Stimulated activated CD4-positive, alpha-beta T cell treated with anti-CD3 and anti-CD28 coated beads, TNF-alpha, amount 100 ng/mL, for 48 hours (primary cell): ENCODE measurements at places on chromosomes 6 and 20.

DNA sequence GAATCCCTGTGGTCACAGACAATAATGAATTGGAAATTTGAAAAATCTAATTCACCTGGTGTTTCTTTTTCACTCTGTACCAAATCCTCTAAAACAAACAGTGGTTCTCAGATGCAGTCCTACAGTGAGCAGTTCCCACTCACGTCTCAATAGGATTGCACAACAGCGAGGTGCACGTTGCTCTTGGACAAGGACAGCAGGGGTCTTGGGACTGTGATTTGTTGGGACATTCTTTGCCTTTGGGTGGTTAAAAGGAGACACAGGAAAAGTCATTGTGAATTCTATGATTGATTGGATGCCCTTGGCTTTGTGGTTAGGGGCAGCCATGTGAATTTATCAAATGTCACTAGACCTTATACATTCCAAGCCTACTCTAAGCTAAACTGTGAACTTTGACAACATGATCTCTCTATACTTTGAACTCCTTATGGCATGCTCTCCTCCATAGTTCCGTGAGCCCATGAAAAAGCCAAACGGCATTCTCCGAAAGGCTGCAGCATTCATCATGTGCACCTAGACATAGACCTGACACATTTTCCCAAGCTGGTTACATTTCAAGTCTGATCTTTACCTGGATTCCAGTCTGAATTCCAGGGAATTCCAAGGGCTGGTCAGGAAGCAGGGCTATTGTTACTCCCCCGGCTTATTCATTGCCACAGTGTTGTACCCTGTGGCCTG lies 647 bp downstream of the UNC93A start:
- no peak for DNase-seq

DNA sequence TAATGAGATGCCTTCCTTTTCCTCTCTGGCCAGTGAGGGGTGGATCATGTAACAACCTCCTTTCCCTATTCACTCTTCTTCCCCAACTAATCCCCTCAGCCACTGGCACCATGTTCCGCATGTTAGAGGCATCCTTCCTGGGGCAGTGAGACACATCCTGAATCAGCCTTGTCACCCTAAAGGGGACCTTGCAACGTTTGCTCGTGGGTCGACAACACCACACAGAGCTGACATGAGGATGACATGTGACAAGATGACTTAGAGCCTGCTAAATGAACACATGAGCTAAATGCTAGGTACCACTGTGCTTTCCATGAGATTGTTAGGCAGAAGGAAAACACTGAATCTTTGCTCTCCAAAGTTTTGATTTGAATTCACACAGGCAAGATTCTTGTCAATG lies 129.2 kb downstream of the ATXN1 start:
- no peak for DNase-seq

DNA sequence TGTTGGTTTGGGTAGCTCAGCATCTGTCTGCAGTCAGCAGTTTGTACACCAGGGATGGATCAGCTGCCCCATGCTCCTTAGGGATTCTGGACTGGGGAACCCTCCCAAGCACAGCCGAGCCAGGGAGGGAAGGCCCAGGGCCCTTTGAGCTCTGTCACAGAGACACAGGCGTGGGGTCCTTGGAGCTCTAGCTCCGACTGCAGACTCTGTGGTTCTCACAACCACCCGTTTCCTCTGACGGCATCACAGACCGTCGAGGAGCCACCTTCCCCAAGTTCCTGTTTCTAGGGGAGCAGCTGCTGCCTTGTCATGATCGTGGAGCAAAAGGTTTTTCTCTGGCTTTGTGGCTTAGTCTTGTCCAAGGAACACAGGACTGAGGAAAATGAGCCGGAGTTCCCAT lies at the start of gene SLA2:
TSS of gene SLA2 (minus strand) at position 199 of the 400 bp plus-strand sequence. CDS start 4,861 bp downstream, outside the sequence.
- DNase-seq: no peak

DNA sequence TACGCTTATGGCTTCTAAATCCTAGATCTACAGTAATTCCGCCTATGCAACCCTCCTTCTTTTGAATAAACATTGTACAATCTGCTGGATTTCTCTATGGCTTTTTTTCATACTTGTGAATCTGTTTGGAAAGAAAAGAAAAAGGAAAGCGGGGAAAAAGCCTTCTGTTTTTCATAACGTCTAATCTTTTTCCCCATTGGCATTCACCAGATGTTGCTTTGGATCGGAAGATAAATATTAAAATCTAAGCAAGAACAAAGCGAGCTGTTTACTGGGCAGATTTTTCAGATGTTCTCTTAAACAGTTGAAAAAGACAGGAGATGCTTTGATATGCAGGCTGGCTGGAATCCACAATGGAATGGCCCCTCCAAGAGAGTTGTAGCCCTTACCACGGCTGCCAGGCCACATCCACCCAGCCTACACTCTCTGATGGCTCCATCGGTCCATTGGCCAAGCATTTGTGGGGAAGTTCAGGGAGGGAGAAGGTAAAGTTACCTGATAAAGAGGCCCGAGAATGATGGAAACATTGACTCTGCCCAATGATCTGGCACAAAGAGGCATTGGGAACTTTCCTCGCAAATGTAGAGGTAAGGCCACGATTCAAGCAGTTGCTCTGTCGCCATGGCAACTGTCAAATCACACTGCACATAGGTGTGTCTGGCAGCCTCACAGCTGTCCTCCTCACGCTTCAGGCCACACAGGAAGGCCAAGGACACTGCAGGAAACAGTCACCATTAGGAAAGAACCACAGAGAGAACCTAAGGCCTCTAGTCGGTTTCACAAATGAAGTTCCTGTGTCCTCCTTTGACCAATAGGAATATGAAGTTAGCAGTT lies 70.3 kb downstream of the PKHD1 start:
- DNase-seq: no peak

DNA sequence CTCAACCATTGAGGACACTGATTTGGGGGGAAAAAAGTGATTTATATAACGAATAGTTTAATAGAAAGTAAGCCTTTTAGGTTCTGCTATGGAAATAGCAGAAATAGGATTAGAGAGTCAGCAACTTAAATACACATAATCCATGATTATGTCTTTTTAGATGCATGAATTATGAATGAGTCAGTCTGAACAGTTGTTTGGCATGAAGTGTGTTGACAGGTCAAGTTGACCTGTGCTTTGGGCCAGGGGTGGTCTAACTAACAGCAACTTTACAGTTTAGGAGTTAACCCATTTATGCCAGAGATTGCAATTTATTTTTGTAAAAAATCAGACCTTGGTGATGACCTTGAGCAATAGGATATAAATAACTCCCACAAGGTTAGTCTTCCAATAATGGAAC lies 191.3 kb downstream of the MTFR2 start:
- no peak for DNase-seq

- DNase-seq: peak; percentile 70
These were observed 558 bp downstream of the XKR7 start for GRCh38 chr20:31968291-31969126.

GRCh38 chr6:5034328-5034727 lies 30.5 kb upstream of the RPP40 start:
- DNase-seq: no peak

DNA sequence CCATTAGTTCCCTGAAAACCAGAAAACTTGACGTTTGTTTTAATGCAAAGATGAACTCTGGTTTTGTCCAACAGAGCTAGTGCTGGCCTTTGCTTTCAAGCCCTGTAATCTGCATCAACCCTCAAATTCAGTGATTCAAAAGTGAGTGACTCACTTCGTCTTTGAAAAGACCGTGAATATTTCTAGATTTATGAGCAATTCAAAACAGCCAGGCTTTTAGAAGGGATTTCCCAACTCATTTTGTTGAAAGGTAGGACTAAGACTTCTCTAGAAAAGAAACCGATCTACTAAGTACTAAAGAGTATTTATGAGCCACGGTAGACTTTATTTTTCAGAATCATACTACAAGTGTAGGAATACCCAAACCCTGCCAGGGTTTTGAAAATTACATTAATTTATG lies 121.5 kb downstream of the UST start:
- DNase-seq: no peak

DNA sequence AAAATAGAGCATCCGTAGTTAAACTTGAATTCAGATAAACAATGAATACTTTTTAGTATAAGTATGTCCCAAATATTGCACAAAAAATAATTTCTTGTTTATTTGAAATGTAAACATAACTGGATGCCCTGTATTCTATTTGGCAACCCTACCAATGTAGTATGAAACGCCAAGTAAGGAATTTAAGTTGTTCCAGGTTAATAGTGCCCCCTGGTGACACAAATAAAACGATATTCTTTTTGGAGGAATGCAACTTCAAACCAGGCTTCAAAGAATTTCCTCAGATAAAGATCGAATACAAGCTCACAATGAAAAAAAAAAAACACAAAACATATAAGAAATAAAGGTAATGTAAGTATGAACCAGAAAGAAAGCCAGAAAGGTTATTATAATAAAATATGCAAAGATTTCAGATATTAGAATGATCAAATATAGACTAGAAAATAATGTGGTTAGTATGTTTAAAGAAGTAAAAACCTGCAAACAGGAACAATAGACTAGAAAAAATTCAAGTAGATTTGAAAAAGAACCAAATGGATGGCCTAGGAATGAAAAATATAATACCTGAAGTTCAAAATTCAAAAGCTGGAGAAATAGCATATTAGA lies 18.4 kb upstream of the AKAP7 start:
- no peak for DNase-seq

- DNase-seq: no peak
These were observed 1074.3 kb downstream of the KIF16B start for GRCh38 chr20:15498926-15499325.

DNA sequence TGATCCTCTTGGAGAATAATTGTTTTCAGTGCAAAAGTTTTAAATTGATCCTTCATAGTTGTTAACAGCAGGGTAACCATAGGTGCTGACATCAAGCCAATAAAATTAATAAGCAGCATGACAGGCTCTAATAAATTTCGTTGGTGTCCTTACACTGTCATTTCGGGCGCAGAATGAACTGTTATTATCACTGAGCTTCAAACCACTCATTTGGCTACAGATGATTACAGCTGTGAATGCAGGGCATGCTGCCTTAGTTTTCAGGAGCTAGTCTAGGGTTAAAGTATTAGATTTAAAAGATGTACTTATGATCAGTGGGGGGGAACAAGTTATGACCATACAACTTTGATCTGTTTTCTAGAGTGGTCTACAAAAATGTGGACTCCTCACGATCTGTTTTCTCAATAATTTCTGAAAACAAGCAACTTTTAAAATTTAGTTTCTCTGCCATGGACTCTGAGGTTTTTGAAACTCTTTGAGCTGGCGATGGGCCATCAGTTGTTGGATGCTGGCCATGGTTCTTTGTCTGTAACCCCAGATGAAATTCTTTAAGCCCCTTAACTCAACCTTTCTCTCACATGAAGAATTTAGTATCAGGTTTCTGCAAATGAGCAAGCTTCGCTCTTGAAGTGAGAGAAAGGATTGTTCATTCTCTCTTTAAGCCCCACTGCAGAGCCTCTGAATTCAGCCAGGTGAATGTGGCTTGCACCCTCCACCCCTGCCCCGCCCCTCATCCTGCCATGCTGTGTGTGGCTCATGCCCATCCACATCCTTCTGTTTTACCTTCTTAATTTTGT lies 99.1 kb upstream of the MTHFD1L start:
- DNase-seq: no peak

DNA sequence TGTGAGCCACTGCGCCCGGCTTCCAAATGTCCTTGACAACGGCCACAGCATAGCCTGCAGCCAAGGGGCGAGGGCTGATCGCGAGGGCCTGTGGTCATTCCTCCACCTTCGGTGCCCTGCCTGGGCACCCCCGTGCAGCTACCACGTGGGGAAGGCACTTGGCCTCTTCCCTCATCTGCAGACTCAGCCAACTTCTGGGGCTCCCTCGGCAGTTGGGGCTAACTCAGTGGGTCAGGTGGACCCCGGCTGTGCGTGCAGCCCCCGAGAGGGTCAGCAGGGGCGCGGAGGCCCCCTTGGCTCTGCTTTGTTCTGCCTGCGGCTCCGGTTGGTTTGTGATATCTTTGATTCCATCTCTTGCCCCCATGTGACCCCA lies 52.9 kb upstream of the BHLHE23 start:
- no peak for DNase-seq

DNA sequence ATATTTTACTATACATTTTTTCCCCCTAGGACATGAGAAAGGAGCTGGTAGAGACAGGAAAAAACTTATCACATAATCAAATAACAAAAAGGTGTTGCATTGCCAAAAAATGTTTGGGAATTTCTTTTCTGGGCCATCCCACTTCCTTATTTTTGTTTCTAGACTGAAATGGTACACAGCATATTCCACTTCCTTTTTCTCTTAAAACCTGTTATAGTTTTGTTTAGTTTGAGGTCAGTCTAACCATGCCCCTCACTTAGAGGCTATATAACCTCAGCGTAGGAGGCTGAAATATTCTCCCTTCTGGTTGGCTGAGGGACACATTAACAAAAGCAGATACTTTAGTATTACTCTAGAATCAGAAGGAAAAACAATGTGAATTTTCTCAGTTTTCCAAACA lies 323.9 kb downstream of the GJA1 start:
- no peak for DNase-seq

DNA sequence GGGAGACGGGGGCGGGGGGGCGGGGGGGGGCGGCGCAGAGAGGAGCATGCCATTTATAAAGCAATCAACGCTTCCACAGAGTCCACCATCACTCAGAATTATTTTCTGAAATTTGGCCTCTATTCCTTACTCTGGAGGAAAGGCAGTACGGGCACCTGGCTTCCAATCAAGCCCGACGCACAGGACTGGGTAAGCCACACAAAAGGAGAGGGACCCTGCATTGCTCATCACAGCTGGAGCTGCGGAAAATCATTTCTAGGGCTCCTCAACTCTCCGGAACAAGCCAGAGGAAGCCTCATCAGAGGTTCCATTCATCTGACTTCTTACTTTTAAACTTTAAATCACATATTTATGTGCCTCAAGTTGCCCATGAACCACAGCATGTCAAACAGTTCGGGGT lies 55.9 kb downstream of the TTI1 start:
- DNase-seq: no peak

DNA sequence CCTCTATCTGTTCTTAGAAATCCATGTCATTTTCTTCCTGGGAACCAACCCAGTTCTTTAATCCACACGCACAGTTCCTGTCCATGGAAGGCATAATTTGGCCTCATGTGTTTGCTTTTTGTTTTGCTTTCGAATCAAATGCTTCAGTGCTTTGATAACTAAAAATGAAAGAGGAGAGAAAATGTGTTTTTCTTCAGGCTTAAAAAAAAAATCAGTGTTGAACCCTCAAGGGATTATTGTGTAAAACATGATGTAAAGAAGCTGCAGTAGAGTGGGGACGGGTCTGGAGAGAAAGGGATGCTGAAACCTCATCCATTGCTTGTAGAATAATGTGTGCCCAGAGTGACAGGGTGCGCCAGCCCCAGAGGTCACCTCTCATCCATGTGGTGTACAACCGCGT lies 197.5 kb upstream of the JARID2 start:
- no peak for DNase-seq

DNA sequence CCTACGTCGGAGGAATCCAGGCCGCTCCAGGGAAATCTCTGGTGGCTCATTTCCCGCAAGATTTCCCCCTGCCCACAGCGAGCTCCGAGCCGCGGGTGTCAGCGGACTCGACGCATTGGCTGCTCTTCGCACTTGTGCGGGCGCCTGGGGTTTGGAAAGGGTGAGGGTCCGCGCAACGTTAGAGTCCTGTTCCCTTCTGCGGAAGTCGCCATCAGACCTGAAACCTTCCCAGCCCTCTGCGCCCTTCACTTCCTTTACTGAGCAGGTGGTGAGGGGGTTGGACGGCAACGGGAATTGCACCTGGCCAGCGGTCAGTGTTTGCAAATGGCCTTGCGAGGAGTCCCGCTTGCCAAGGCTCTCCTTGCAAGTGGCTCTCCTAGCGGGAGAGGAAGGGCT lies 8.4 kb downstream of the PAX1 start:
- DNase-seq: no peak
